AG10803 (cell line): ENCODE measurements at places on chromosomes 2 and 18.

DNA sequence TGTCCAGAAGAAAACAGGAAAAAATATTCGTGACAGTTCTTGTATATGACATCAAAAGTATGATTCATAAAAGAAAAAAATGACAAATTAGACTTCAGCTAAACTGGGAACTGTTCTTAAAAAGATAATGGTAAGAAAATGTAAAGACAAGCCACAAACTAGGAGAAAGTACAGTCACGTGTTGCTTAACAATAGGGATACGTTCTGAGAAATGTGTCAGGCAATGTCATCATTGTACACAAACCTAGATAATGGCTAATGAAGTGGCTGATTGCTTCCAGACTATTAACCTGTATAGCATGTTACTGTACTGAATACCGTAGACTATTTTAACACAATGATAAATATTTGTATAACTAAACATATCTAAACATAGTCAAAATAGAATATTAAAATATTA lies 35.9 kb upstream of the CTIF start:
- no peak for DNase-seq

- DNase-seq, result peak; percentile 95
These were observed 162.0 kb downstream of the RTP5 start for GRCh38 chr2:242031481-242032019.

DNA sequence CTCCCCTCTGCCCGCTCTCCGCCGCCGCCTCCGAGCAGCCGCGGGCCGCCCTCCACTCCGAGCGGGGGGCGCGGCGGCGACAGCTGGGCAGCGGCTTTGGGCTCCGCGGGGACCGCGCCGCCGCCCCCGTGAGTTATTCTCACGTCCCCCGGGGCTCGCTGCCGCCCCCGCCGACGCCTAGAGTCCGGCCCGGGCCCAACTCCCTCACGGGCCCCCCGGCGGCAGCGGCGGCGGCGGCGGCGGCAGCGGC lies 645 bp downstream of the MIB1 start:
- DNase-seq, result no peak

DNA sequence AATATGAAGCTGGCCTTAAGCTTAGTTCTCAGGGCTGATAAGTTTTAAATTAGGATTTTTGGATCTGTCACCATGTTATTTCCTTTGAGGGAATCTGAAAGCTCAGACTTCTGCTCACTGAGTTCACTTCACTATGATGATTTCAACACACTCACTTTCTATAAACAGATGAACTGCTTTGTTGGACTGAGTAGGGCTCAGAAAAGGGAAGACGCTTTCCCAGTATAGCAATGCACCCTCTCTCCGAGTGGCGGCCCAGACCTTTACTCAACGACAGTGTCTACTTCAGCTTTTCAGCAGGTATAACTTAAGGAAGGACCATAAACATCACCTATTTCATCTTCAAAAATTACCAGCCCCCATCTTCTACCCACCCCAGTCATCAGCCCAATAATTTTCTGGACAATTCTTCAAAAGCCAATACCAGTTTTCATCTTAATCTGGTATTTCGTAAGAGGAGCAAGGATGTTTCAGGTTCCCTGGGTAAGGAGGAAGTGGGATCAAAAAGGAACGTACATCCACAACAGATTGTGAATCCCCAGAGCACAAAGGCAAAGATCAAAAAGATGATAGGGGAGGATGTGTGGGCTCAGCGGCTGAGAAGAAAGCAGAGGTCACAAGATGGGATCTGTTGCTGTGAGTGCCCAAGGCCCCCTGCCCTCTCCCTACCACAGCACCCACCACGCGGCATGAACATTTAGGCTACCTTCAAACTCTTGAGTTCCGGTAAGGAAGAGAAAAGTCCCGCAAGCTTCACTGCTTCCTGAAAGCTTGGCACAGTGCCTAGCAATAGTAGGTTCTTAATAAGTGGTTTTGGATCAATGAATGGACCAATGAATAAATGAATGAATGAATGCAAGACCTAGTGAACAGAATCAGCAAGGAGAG lies 41.9 kb downstream of the LPIN2 start:
- DNase-seq, result no peak

GRCh38 chr2:139214801-139215200 lies 434.6 kb upstream of the NXPH2 start:
- DNase-seq, result no peak

DNA sequence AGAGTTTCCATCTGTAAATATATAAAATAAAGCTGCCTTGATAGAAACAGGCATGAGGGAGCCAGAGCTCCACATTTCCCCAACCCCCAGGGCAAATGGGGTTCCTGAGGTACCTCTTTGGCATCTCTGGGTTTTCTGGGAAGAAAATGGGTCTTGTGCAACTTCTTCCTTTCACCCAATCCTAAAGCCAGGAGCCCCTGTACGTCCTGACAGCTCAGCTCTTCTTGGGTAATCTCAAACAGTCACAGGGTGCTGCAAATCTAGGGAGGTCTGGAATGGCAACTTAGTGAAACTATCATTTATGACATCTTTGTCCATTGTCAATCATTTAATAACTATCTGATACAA lies 36.6 kb upstream of the STAT1 start:
- peak; percentile 97 for DNase-seq

DNA sequence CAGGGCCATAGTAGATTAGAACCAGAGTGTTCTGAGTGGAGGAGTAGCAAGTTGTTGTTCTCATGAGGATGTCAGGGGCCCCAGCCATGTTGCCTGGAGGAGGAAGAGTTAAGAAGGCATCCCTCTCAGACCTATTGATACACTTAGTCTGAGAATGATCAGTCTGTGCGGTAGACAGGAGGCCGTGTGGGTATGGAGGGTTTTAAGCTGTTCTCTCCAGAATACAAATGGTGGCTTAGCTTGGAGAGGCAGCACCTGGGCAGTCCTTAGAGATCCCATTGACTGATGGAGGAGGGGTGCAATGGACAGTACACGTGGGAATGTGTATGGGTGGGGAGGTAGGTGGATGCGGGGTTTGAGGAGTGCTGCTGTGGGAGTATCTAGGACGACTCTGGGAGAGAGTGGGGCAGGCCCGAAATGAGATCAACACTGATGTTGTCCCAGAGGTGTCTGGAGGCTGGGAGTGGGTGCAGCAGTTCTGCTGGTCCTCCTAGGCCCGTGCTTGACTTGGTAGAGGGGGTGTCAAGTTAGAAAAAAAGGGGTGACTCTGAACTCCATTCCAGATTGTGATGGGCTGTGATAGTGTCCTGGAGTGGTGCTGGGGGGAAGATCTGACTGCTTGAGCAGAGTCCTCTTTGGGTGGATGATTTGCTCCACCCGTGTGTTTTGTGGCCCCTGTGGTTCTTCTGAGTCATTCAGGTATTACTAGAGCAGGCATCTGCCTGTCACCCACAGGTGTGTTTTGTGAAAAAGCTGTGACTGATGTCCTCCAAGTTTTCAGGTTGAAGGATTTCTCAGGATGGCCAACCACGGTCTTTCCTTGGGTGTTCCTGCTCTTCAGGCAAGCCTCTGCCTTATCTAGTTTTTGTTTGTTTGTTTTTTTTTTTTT lies 44.7 kb downstream of the C2orf42 start:
- no peak for DNase-seq

DNA sequence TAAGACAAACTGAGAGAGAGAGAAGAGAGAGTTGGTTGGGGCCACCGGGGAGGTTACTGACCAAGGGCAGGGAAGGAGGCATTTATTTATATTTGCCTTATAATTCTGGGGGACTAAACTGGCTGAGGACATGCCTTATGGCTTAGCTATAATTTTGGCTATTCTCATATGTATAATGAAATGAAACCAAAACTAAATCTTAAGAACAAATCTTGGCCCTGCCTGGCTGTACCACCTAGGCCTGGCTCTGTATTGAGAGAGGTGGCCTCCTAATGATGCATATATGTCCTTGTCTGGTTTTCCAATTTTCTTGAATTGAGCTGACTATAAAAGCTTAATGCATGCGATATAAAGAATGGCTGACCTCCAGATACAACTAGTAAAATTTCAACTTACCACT lies 3.5 kb upstream of the PPP1CB start:
- no peak for DNase-seq

GRCh38 chr2:46748735-46749531 lies 166.7 kb downstream of the MCFD2 start:
- DNase-seq, result peak; percentile 77

DNA sequence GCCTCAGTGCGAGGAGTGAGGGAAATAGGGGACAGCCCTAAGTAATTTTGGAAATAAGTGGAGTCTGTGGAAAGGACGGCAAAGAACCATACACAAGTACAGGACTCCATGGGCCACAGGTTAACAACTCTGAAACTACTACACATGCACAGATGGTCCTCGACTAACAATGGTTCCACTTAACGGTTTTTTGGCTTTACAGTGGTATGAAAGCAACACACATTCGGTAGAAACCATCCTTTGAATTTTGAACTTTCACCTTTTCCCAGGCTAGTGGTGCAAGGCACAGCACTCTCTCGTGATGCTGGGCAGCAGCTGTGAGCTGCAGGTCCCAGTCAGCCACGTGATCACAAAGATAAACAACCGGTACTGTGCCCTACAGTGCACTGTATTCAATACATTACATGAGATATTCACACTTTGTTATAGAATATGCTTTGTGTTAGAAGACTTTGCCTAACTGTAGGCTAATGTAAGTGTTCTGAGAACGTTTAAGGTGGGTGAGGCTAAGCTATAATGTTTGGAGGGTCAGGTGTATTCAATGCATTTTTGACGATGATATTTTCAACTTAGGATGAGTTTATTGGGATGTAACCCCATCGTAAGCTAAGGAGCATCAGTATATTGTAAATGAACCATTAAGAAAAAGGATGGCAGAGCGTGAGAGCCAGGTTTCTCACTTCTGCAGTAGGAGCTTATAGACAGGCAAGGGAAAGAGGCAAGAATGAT lies 44.6 kb downstream of the TBC1D8 start:
- no peak for DNase-seq

- DNase-seq, result no peak
These were observed 49.2 kb downstream of the CYB5A start for GRCh38 chr18:74242438-74243096.

GRCh38 chr2:231361701-231362554 lies 33.6 kb upstream of the B3GNT7 start:
- no peak for DNase-seq

GRCh38 chr2:132671151-132671835 lies 1.3 kb upstream of the LYPD1 start:
- DNase-seq, result peak; percentile 77

DNA sequence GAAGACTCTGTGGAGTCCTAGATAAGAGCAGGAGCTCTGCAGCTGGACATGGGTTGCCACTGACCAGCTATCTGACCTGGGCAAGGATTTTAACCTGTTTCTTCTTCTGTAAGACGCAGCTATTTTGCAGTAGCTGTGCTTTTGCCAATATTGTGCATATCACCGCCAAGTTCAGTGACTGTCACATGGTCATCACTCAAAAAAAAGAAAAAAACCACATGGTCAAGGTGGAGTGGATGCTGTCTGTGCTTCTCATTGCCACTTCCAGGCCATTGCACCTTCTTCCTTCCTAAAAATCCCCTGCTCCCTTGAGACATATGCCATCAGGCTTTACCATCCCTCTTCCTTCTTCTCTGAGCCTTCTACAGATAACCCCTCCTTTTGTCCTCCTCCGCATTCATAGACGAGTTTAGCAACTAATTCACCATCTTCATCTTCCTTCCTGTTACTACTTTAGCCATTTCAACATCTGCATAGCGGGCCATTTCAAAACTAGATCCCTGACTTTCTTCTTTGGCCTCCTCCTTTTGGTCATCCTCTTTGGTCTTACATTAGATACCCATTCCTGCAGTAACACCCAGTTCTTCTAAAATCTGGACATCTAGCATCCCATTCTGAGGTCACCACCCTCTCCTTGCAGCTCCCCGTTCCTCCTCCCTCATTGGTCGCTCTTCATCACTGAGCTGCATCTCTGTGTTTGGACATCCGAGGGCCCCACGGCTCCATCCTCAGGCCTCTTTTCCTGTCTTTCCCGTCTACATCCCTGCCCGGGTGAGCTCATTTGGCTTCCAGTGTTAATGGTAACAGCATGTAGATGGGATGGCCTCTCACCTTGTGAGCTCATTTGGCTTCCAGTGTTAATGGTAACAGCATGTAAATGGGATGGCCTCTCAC lies 17.8 kb downstream of the RNF144A start:
- DNase-seq, result no peak

- peak; percentile 39 for DNase-seq
These were observed 49.5 kb upstream of the SP3 start for GRCh38 chr2:174014699-174015070.

- peak; percentile 16 for DNase-seq
These were observed 54.7 kb upstream of the MBOAT2 start for GRCh38 chr2:9057939-9058761.

- DNase-seq, result no peak
These were observed 203.3 kb downstream of the SNTG2 start for GRCh38 chr2:1153920-1154319.

- no peak for DNase-seq
These were observed 32.5 kb downstream of the TET3 start for GRCh38 chr2:74017223-74017622.

DNA sequence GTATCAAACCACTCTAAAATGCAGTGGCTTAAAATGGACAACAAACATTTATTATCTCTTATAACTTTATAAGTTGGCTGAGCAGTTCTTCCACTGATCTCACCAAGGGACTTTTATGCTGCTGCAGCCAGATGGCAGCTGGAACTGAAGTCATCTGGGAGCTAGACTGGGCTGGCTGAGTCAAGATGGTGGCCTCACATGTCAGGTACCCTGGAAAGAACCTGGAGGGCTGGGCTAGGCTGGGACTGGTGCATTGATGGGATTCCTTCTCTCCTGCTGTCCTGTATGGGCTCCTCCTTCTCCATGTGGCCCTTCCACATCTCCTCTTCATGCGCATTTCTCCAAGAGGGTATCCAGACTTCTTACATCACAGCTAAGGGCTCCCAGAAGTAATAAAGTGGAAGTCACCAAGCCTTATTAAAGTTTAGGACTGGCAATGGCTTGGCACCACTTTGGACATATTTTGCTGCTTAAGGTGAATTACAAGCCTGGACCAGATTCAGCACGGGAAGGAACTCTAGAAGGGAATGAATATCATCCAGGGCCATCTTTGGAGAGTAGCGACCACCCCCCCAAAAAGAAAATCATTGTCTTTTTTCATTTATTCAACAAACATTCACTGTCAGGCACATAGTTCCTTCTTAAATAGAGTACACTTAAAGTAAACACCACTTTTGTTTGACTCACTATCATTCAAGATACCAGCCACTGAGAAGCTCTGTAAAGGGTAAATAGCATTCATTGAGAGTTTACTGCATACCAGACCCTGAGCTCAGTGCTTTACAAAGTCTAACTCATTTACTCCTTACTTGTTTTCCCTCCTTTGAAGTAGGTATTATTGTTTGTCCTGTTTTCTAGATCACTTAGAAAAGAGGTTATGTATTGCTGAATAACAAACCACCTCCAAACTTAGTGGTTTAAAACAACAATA lies 138.0 kb downstream of the ZFP36L2 start:
- no peak for DNase-seq

- no peak for DNase-seq
These were observed 158.0 kb upstream of the TWIST2 start for GRCh38 chr2:238689871-238690389.

GRCh38 chr2:196747400-196747799 lies 52.1 kb downstream of the GTF3C3 start:
- no peak for DNase-seq

DNA sequence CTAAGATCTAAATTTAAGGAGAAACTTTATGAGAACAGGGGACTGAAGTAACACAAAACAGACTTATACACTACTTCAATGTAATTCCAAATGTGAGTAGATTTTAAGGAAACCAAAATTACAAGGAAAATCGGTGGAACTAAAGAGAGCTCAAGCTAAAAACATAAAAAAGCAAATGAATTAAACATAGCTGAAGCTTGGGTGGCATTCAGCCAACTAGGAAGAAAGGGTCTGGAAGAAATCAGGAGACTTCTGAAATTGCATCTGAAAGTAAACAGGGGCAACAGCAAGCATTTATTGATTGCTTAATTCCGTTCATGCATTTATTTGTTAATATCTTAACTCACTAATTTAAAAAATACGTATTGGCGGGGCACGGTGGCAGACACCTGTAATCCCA lies 727.3 kb upstream of the PKDCC start:
- no peak for DNase-seq
